ENCODE measurements at places on chromosomes 2 and 18.

GRCh38 chr2:9139491-9140443 is 66.8 kb upstream of the ASAP2 start:
- DNase-seq, result peak; percentile 80

DNA sequence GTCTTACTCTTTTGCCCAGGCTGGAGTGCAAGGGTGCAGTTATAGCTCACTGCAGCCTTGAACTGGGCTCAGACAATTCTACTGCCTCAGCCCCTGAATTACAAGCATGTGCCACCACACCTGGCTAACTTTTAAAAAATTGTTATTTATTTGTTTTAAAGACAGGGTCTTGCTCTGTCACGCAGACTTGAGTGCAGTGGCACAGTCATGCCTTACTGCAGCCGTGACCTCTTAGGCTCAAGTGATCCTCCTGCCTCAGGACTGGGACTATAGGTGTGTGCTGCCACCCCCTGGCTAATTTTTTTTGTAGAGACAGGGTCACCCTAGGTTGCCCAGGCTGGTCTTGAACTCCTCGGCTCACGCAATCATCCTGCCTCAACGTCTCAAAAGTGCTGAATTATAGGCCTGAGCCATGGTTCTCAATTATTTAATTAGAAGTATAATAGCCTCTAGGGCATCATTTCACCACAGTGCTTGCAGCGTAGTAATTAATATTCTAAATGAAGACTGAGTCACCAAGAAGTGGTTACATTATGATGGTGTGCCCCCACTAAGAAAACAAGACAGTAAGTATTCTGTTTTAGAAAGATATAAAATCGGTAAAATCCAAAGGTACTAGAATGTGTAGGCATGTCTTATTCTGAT is 69.6 kb downstream of the EML4 start:
- DNase-seq, result no peak

GRCh38 chr2:202157211-202157990 is 81.0 kb downstream of the SUMO1 start:
- DNase-seq, result no peak

DNA sequence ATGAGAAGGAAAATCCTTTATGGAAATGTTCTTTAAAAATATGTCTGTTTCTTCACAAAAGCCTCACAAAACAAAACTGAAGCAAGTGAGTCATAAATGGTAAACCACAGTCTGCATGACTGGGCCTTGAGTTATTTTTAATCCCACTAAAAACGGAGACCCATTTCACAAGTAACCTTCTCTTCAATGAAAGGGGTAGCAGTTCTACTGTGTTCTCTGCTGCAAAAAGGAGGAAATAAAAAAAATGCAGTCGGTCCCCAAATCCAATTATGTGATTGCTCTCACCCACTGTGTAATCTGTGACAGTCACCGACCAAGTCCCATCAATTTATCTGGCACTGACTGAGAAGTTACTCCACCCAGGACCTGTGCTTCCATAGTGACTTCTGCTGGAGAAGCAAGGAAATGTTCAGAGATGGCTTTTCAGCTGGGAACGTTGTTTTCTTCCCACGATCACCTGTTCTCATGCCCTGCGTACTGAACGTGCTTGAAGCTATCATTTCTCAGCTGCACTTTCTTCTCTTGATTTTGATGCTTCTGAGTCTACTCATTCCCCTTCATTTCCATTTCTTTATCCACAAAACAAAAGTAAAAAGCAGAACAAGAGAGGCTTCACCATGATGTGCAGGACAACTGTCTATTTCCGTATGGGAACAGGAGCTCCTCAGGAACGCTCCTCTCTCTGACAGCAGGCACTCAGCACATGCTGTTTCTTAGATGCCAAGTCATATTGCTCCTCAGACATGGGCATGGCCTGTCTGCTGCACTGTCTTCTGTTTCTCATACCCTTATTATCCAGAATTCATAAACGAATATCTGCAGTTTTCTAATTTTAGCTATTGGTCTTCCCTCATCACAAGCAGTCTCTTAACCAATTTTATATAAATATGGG is 80.0 kb upstream of the TMEM200C start:
- DNase-seq, result no peak

DNA sequence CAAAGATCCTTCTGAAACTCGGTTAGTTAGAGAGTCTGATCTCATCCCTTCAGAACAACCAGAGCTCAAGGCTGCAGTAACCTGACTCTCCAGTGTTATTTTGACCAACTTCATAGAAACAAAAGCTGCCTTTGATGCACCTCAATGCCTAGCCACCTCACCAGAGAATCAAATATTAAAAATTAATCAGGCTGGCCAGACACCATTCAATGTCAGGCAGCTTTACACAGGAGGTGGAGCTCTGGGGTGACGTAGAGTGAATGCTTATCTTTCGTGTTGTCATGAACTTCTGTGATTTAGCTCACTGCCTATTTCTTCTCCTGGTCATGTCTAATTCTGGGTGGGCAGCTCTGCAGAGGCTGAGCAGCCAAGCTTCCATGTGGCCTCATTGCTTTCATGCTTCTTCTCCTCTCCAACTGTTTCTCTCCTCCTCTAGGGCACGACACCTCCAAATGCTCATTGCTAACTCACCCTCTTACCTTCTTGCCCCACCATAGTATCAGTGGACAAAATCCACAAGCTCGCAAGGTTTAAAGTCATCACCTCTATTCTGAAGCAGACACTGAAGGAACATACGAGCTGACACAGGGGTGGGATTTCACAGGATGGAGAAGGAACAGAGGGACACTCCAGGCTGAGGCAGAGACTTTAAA is 39.4 kb downstream of the AAK1 start:
- DNase-seq, result no peak

- no peak for DNase-seq
Measured at GRCh38 chr2:100268986-100269385, 53.3 kb downstream of the LONRF2 start.

Measured in D721Med (cell line).